ENCODE measurements at places on chromosomes 2 and 18. TPM values are rescaled to one million over a fixed set of nuclear protein-coding genes. Genes with fewer than 3 reads are reported as not detected.
A peak's percentile ranks its signal among the peaks of the same experiment; 100 is the strongest.

The PPM1G gene
- total RNA-seq, result 55.5 TPM

- no peak for DNase-seq
- no peak overlapping the region for H3K4me3 ChIP-seq
- no peaks in the 10 kb centered on the region for H3K36me3 ChIP-seq
- H3K27me3 ChIP-seq, result no peaks in the 10 kb centered on the region
- no peak overlapping the region for H3K27ac ChIP-seq
Observed at GRCh38 chr18:11488175-11488574, 121.2 kb upstream of the SLC35G4 start.

GRCh38 chr2:125643585-125643984, 1012.4 kb upstream of the GYPC start:
- DNase-seq, result no peak
- no peaks in the 10 kb centered on the region for H3K4me1 ChIP-seq
- H3K36me3 ChIP-seq, result no peaks in the 10 kb centered on the region

DNA sequence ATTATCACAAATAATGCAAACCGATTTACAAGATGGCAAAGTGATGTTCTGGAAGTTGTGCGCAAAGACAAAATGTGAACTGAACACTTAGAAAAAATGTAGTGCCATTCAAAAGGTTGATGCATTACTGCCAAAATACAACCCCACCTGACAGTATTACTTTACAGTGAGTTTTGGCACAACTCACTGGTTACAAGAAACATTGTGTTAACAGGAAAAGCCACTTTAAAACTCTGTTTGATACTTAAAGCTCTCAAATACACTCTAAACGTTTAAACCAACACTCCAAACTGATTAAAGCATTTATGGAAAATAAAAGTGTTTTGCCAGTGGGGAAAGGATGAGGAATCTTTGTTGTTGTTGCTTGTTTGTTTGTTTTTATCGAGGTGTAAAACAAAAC, 173.4 kb upstream of the SATB2 start:
- H3K27me3 ChIP-seq, result peaks cover 42% of the 10 kb centered on the region
- no peak overlapping the region for H3K4me3 ChIP-seq
- H3K4me1 ChIP-seq, result no peaks in the 10 kb centered on the region
- H3K27ac ChIP-seq, result no peak overlapping the region

GRCh38 chr2:234550511-234551107, 53.7 kb upstream of the ARL4C start:
- H3K27me3 ChIP-seq, result peaks cover 15% of the 10 kb centered on the region
- no peak overlapping the region for H3K27ac ChIP-seq
- DNase-seq, result peak; percentile 28
- H3K4me3 ChIP-seq, result no peak overlapping the region

DNA sequence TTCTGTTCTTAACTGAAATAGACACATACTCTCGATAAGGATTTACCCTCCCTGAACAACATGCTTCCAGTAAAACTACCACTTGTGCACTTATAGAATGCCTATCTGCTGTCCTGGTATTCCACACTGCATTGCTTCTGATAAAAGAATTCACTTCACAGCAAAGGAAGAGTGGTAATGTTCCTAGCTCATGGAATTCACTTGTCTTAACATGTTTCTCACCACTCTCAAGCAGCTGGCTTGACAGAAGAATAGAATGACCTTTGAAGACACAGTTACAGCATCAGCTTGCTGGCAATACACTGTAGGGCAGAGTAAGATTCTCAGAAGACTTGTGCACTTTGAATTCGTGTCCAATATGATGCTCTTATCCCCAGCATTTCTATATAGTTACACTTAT, 524.1 kb upstream of the CNTNAP5 start:
- no peaks in the 10 kb centered on the region for H3K27me3 ChIP-seq
- H3K36me3 ChIP-seq, result no peaks in the 10 kb centered on the region
- H3K4me3 ChIP-seq, result no peak overlapping the region
- H3K4me1 ChIP-seq, result no peaks in the 10 kb centered on the region
- no peak overlapping the region for H3K27ac ChIP-seq
- no peak for DNase-seq

DNA sequence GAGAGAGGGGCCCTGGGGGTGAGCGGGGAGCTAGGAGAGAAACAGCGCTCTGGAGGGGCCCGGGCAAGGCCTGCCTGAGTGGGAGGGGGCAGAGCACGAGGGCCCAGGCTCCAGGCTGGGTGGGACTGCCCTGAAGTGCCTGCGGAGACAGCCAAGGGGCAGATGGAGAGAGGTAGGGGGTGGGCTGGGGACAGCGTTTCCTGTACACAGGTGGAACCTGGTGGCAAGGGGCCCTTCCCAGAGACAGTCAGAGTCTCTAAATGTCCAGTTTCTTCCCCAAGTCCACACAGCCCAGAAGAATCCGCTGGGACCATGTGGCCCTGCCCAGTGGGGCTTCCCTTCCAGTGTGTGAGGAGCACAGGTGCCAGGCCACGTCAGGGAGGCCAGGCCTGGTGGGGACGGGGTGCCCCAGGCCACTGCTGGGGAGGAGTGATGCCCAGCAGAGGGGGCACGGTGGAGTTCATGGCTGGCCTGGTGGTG, 1.7 kb upstream of the GPR35 start:
- H3K4me1 ChIP-seq, result peaks cover 68% of the 10 kb centered on the region
- H3K4me3 ChIP-seq, result no peak overlapping the region
- H3K36me3 ChIP-seq, result no peaks in the 10 kb centered on the region
- no peaks in the 10 kb centered on the region for H3K27me3 ChIP-seq
- DNase-seq, result no peak

The KCNE4 gene
- 5.9 TPM for total RNA-seq

- no peaks in the 10 kb centered on the region for H3K36me3 ChIP-seq
- H3K27me3 ChIP-seq, result no peaks in the 10 kb centered on the region
- H3K4me1 ChIP-seq, result no peaks in the 10 kb centered on the region
- no peak overlapping the region for H3K4me3 ChIP-seq
- no peak overlapping the region for H3K27ac ChIP-seq
Observed at GRCh38 chr2:206814498-206814897, 49.1 kb downstream of the FASTKD2 start.

DNA sequence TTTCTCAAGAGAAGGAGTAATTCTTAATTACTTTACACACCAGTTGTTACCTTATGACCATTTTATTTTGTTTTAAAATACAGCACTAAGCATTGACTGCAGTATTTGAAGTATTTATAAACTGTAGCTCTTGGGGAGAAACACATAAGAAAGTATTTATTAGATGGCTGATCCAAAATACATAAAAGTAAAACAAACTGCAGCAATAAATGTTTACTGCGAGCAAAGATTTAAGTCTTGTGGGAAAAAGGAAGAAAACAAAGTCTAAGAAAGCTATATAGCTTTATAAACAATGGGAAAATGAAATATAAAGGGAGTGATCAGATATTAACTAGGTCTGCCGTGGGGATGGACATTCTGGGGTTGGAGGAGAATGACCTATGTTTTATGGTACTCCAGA, 347.2 kb upstream of the ZC3H15 start:
- H3K27ac ChIP-seq, result no peak overlapping the region
- no peaks in the 10 kb centered on the region for H3K36me3 ChIP-seq
- no peak overlapping the region for H3K4me3 ChIP-seq

DNA sequence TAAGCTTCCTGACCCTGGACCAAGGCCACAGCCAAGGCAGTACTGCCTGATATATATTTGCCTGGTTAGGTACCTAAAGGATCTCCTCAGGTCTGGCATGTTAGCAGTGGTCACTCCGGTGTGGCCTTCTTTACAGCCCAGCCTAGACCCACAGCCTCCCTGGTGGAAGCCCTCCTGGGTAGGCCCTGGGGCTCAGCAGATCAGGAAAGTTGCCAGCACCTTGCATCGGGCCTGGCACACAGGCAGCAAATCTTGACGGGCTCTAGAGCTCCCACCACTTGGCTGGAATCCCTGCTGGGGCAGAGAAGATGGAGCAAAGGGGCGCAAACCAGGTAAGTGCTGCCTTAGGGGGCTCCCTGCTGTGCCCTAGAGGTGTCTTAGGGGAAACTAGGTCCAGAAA, 40.9 kb upstream of the ATP6V1B1 start:
- H3K4me1 ChIP-seq, result no peaks in the 10 kb centered on the region
- no peak overlapping the region for H3K4me3 ChIP-seq
- no peak overlapping the region for H3K27ac ChIP-seq
- no peaks in the 10 kb centered on the region for H3K36me3 ChIP-seq

All from left lung (tissue), 14 donors.